ENCODE measurements at places on chromosomes 11 and 22. TPM values are rescaled to one million over a fixed set of nuclear protein-coding genes. Genes with fewer than 3 reads are reported as not detected.

DNA sequence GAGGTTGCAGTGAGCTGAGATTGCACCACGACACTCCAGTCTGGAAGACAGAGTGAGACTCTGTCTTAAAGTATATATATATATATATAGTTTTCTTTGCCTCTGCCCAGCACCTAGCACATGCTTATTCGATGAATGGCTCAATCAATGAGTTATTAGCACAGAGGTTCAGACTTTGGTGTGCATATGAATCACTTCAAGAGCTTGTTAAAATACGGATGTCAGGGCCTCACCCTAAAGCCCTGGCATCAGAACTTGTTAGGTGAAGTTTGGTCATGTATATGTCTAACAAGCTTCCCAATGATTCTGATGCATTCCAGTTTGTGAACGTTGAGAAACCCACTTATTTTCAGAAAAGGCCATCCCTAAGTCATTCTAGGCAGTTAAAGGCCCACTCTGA is 21.8 kb upstream of the TMEM86A start:
- H3K27me3 ChIP-seq, result no peaks in the 10 kb centered on the region
- H3K4me1 ChIP-seq, result peaks cover 35% of the 10 kb centered on the region
- DNase-seq, result no peak
- no peak overlapping the region for H3K27ac ChIP-seq

DNA sequence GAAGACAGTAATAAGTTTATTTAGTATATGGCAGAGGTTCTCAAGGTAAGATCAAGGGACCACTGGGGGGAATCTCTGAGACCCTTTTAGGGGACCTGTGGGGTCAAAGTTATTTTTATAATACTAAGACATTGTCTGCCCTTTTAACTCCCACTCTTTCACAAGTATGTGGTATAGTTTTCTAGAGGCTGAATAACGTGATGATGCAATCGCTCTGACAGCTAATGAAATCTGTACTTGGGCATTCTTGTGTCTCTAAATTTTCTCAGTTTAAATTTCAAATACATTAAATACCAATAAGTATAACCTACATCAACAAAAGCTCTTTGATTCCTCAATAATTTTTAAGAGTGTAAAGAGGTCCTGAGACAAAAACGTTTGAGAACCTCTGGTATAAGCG is 147.9 kb downstream of the ATG16L2 start:
- no peak for DNase-seq
- H3K27ac ChIP-seq, result no peak overlapping the region

- no peak overlapping the region for H3K4me3 ChIP-seq
- no peak overlapping the region for H3K27ac ChIP-seq
Measured at GRCh38 chr11:79050786-79051185, 390.0 kb downstream of the TENM4 start.

- H3K27ac ChIP-seq, result peak overlapping the region; percentile 86
- no peaks in the 10 kb centered on the region for H3K27me3 ChIP-seq
- peaks cover 36% of the 10 kb centered on the region for H3K36me3 ChIP-seq
Measured at GRCh38 chr11:128299132-128299726, 288.1 kb downstream of the ETS1 start.

DNA sequence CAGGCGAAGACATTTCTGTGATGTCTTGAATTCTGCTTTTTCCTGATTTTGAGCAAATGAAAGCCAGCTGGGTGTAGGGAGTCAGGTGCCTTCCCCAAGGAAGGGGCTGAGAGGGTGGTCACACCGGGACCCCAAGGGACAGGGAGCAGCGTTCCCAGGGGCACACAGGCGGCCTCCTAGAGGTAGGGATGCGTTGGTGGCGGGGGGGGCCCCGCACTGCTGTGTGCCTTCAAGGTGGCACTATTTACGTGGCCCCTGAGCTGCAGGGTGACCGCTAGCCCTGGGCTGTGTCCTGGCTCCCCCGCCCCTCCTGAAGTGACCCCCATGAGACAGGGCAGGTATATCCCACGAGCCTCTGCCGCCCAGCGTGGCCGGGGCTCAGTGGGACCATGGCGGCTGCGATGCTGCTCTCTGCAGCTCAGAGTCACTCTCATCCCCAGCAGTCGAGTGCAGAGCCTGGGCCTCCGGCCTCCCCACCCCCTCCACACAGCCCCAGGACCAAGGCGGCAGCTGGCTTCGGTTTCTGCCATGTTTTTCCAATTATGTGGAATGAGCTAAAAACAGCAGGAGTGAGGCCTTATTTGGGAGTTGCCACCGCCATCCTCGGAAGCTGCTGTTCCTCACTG is 60.9 kb downstream of the LRP5 start:
- H3K27ac ChIP-seq, result no peak overlapping the region
- H3K4me3 ChIP-seq, result no peak overlapping the region
- no peaks in the 10 kb centered on the region for H3K27me3 ChIP-seq
- DNase-seq, result no peak

DNA sequence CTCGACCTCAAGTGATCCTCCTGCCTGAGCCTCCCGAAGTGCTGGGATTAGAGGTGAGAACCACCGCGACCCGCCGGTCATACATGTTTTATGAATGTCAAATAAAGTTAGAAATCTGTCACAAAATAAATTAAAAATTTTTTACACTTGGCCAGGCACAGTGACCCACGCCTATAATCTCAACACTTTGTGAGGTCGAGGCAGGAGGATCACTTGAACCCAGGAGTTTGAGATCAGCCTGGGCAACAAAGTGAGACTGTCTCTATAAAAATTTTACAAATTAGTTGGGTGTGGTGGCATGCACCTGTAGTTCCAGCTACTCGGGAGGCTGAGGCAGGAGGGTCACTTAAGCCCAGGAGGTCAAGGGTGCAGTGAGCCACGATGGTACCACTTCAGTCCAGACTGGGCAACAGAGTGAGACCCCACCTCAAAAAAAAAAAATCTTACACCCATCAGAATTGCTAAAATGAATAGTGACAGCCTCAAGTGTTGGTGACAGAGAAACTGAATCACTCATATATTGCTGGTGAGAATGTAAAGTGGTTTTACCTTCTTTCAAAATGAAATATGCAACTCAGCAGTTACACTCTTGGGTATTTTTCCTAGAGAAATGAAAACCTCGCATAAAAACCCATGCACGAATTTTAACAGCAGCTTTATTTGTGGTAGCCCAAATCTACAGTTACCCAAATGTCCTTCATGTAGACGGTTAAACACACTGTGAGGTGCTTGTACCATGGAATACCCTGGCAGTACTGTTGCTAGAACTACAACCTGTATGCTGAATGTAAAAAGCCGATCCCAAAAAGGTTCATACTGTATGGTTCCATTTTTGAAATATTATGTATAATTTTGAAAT is 55.4 kb downstream of the MED15 start:
- no peak overlapping the region for H3K4me3 ChIP-seq
- no peaks in the 10 kb centered on the region for H3K27me3 ChIP-seq
- peaks cover 79% of the 10 kb centered on the region for H3K4me1 ChIP-seq
- peak overlapping the region; percentile 70 for H3K27ac ChIP-seq
- peaks cover 87% of the 10 kb centered on the region for H3K36me3 ChIP-seq

- peaks cover 63% of the 10 kb centered on the region for H3K4me1 ChIP-seq
- H3K4me3 ChIP-seq, result no peak overlapping the region
- H3K27me3 ChIP-seq, result no peaks in the 10 kb centered on the region
- H3K27ac ChIP-seq, result peak overlapping the region; percentile 65
- peaks cover 31% of the 10 kb centered on the region for H3K36me3 ChIP-seq
Measured at GRCh38 chr22:23225337-23225723, 45.0 kb downstream of the BCR start.

DNA sequence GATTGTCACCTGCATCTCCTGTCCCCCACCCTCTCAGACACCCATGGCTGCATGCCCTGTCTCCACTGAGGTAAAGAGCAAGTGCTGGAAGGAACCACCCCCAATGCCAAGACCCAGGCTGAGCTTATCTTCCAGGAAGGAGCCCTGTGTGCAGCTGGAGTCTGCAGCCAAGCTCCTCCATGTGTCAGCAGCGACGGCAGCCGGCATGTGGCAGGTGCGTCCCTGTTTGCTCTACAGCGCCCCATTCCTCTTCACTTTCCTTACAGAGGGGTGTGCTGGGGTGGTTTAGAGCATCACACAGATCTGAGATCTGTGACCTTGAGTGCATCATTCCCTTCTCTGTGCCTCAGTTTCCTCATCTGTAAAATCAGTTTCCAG is 7.7 kb upstream of the MN1 start:
- H3K4me1 ChIP-seq, result no peaks in the 10 kb centered on the region
- H3K4me3 ChIP-seq, result no peak overlapping the region
- no peak for DNase-seq
- peaks cover 13% of the 10 kb centered on the region for H3K27me3 ChIP-seq

DNA sequence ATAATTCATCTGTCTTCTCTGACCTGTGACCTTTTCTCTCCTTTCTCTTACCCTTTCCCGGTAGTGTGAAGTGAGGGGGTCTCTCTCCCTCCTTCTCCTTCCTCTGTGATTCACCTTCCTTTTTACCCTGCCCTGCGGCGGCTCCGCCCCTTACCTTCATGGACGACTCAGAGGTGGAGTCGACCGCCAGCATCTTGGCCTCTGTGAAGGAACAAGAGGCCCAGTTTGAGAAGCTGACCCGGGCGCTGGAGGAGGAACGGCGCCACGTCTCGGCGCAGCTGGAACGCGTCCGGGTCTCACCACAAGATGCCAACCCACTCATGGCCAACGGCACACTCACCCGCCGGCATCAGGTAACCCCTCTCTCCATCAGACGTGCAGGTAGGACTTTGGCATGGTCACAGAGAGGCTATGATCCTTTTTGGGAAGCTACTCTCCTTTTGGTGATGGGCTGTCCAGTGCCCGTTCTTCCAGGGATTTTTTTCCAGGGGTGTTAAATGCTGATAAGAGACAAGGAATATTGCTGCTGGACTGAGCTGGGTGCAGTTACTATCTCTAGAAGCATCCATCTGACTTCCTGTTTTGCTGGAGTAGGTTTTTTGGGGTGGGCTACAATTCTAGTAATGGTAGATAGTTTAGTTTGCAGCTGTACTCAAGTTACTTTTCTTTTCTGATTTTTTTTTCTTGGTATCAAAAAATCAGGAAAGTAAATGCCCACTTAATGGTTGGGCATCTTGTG is 29.9 kb downstream of the CTNND1 start:
- peak; percentile 22 for DNase-seq
- H3K27ac ChIP-seq, result peak overlapping the region; percentile 96
- peak overlapping the region; percentile 52 for H3K4me3 ChIP-seq
- H3K4me1 ChIP-seq, result peaks cover 66% of the 10 kb centered on the region

- no peaks in the 10 kb centered on the region for H3K36me3 ChIP-seq
- H3K27me3 ChIP-seq, result peaks cover 15% of the 10 kb centered on the region
- H3K4me1 ChIP-seq, result peaks cover 32% of the 10 kb centered on the region
- H3K27ac ChIP-seq, result no peak overlapping the region
- H3K4me3 ChIP-seq, result no peak overlapping the region
- no peak for DNase-seq
Measured at GRCh38 chr11:77079666-77080065, 12.9 kb downstream of the CAPN5 start.

DNA sequence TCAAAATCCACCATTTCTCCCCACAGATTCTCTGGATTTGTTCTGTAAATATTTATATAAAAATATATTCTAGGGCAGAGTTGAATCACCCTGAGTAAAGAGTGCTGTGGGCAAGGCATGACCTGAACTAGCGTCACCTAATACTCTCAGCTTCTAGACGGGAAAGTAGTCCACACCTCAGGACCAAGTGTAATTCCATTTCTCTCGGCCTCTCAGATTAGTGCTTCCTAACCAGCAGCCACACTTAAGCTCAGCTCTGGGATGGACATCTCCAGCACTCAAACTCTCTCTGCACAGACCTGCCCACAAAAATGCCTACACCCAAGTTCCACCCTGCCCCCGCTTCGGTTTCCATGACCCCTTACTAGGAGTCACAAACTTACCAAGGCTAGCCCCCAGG is 5.3 kb downstream of the SPTBN2 start:
- peaks cover 46% of the 10 kb centered on the region for H3K27me3 ChIP-seq
- no peak overlapping the region for H3K27ac ChIP-seq
- H3K36me3 ChIP-seq, result no peaks in the 10 kb centered on the region
- no peak overlapping the region for H3K4me3 ChIP-seq
- peaks cover 29% of the 10 kb centered on the region for H3K4me1 ChIP-seq

Gene OR6A2
- total RNA-seq, result 0.05 TPM

DNA sequence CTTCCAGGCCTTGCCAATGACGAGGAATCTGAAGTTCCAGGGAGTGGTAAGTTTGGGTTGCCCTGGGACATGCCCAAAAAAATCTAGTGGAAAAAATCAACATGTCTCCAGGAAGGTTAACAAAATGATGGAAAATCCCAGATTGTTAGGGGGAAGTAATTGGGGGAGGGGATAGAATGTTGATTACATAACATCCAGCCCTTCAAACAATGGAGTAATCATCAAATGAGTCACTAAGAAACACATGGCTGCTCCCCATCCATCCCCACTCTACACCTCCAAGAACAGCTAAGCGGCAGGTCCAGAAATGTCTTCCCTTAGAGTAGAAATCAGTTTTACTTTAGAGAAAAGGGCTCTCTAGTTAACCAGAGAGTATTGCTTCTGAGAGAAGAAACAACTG is 94.9 kb downstream of the ETS1 start:
- H3K27me3 ChIP-seq, result no peaks in the 10 kb centered on the region
- peaks cover 96% of the 10 kb centered on the region for H3K4me1 ChIP-seq
- H3K36me3 ChIP-seq, result peaks cover 92% of the 10 kb centered on the region
- no peak for DNase-seq

GRCh38 chr11:117634756-117635603 is 162.0 kb downstream of the DSCAML1 start:
- no peak overlapping the region for H3K4me3 ChIP-seq
- H3K4me1 ChIP-seq, result no peaks in the 10 kb centered on the region
- H3K36me3 ChIP-seq, result no peaks in the 10 kb centered on the region
- H3K27ac ChIP-seq, result no peak overlapping the region

GRCh38 chr11:61491736-61492395 is 16.7 kb upstream of the LRRC10B start:
- H3K27me3 ChIP-seq, result no peaks in the 10 kb centered on the region
- H3K36me3 ChIP-seq, result no peaks in the 10 kb centered on the region
- no peak for DNase-seq
- H3K27ac ChIP-seq, result no peak overlapping the region
- no peaks in the 10 kb centered on the region for H3K4me1 ChIP-seq
- H3K4me3 ChIP-seq, result no peak overlapping the region

Gene TTC28
- 0.18 TPM for total RNA-seq

Gene C11orf97
- total RNA-seq, result not detected

Gene OR56A1
- total RNA-seq, result not detected

- no peak for DNase-seq
- H3K4me3 ChIP-seq, result no peak overlapping the region
- H3K36me3 ChIP-seq, result peaks cover 4% of the 10 kb centered on the region
- H3K4me1 ChIP-seq, result peaks cover 11% of the 10 kb centered on the region
Measured at GRCh38 chr11:85673393-85673792, 8.5 kb upstream of the CREBZF start.

Gene SCGB1D2
- not detected for total RNA-seq

DNA sequence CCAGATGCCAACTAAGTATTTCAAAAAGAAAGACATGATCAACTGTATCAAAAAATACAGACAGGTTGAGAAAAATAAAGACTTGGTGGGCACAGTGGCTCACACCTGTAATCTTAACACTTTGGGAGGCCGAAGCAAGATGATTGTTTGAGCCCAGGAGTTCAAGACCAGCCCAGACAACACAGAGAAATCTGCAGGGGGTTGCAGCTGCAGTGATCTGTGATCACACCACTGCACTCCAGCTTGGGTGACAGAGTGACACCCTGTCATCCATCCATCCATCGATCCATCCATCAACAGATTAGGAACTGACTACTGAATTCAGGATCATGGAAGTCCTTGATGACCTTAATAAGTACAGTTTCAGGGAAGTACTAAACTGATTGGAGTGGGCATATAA is 65.0 kb upstream of the RPS13 start:
- no peaks in the 10 kb centered on the region for H3K27me3 ChIP-seq
- no peak overlapping the region for H3K4me3 ChIP-seq
- no peaks in the 10 kb centered on the region for H3K4me1 ChIP-seq
- H3K36me3 ChIP-seq, result peaks cover 16% of the 10 kb centered on the region

Data from activated CD8-positive, alpha-beta T cell treated with anti-CD3 and anti-CD28 coated beads, Interleukin-2, amount 10 ng/mL, durations not matched to agents 7 days and 5 days (primary cell).